Astrocyte (in vitro differentiated cells and primary cell): ENCODE measurements at places on chromosomes 6 and 20.

DNA sequence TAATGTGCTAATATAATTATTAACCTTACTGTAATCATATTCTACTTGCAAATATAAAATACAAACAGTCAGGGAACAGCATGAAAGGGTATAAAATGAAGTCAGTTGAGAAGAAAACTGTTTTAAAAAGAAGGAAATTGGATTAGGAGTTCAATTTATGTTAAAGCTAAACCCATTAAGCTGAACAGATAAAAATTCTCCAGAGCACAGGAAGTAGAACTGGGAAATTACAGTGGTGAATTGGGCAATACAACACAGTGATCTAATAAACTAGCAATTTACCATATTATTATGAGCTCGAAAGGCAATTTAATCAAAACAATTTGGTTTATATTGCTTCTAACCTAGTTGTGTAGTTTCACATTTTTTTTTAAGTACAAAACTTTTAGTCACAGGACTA lies 407.4 kb upstream of the RGS17 start:
- DNase-seq, result no peak

- no peak for DNase-seq
Observed at GRCh38 chr6:169801396-169802160, 50.2 kb downstream of the ERMARD start.

- no peak for DNase-seq
Observed at GRCh38 chr20:44485078-44485829, 9.6 kb downstream of the TTPAL start.

DNA sequence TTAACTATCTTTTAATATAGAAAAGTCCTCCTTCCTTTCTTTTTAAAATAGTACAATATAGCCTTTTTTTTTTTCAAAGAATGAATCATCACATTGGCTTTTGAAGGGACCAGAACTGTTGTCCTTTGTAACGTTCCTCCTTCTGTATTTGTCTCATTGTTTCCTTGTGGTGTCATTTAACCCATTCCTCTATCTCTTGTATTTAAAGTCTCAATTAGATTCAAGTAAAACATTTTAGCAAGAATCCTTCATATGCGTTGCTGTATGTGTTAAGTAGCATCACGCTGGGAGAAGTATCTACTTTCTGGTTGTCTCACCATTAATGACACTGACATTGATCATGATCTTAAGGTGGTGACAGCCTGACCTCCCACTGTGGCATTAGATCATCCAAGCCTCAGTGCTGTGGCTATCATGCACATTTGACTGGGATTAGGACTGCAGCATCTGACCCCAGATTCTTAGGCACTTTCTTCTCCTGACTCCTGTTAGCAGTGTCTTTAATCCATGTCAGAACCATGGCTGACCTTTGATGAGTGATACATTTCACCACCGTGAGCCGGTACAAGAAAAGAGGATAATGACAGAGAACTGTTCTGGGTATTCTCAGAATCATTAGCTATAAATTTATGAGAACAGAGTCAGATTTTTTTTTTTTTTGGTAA lies 67.5 kb upstream of the TFB1M start:
- peak; percentile 10 for DNase-seq

GRCh38 chr20:21708738-21709534 lies 3.5 kb downstream of the PAX1 start:
- DNase-seq, result no peak

DNA sequence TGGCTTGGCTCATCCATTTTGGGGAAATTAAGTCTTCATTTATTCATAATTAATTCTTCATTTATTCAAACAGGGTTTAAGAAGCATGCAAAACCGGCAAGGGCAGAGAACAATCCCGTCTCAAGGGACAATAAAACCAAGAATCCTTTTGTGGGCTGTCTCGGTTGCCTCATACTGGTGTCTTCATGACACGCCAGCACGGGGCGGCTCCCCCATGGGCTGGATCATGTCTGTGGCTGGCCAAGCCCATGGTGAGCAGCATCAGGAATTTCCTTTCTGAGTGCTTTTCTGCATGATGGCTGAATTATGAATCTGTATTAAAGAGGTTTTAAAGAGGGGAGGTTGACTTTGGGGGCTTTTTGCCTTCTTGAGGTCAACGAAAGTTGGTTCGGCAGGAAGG lies 38.3 kb upstream of the DUSP22 start:
- DNase-seq, result no peak

- peak; percentile 75 for DNase-seq
Observed at GRCh38 chr6:90068264-90068663, 174.0 kb downstream of the GJA10 start.

DNA sequence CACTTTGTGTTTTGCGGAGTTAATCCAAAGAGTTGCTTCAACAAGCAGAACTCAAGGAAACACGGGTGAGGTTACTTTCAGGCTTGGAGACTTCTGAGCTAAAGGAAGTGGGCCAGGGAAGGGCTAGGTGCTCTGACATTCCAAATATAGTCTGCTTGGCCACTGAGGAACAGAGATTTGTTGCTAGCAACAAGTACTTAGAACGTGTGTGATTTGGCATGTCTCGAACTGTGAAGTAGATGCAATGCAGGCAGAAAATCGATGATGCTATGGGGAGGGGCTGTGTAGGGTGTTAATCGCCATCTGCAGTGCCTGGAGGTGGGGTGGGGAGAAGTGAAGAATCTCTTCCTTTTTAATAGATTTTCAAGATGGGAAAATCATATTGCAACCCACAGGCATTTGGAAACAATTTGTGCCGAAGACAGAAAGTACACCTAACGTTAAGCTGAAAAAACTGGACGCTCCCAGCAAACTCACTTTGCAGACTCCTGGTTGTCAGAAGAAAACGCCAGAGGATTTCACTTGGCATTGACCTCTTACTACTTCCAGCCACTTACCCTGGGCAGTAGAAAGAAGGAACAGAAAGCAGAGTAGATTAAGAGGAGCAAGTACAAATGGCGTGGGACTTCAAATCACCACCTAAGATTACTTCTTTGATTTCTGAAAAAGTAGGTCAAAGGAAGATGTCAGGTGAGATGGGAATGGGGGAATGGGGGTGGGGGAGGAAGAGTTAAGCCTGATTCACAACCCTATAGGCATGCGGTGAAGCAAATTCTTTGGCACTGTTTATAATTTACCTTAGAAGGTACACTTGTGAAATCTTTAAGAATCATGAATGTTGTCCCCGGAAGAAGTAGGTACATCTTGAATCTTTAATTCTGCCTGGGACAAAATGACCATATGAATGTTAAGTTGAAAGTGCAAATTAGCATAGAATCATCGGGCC lies 314.1 kb downstream of the CD83 start:
- DNase-seq, result no peak
